ENCODE measurements at places on chromosomes 1 and 21.

DNA sequence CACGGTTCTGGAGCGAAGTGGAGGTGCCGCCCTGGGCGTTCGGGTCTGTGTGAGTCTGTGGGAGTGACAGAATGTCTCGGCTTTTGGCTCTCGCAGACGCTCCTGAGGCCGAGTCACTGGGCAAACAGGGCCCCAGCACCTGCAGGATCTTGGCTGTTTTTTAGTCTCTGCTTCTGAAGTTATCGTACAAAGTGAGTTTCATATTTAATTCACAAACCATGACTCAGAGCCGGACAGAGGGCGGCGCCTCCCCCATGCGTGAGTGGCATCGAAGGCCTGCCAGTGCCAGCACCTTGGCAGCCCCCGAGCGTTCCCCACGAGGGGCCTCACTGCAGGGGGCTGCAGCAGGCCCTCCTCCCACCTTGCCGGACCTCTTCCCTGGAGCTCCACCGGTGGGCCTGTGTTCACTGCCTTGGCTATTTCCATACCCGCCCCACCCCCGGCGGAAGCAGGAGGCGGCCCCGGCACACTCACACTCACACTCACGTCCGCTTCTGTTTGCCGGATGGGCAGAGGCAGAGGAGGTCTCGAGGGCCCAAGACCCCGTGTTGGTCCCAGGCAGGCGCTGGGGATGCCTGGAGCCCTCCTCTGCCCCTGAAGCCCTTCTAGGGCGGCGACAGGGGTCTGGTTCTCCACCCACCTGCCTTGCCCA lies 56.3 kb downstream of the MORN1 start:
- DNase-seq = peak; percentile 66

DNA sequence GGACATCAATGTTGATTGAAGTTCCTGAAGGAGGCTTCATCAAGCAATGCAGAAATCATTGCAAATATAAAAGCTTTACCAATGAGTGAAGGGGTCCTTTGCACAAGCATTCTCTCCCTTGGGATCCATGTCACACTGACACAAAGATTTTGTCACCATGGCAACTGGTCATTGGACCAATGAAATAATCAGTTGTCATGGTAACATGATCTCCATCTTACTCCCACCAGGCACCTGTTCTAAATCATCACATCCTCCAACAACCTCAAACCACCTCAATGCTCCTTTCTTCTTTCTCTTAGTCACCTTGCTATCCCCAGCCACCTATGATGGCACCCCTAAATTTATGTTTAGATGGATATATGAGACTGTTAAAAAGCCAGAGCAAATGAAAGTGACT lies 13.5 kb upstream of the FOXJ3 start:
- DNase-seq = peak; percentile 70

GRCh38 chr1:2786329-2787162 lies 14.9 kb downstream of the TTC34 start:
- DNase-seq = peak; percentile 22

GRCh38 chr1:3658231-3658615 lies 5.9 kb downstream of the TP73 start:
- no peak for DNase-seq

DNA sequence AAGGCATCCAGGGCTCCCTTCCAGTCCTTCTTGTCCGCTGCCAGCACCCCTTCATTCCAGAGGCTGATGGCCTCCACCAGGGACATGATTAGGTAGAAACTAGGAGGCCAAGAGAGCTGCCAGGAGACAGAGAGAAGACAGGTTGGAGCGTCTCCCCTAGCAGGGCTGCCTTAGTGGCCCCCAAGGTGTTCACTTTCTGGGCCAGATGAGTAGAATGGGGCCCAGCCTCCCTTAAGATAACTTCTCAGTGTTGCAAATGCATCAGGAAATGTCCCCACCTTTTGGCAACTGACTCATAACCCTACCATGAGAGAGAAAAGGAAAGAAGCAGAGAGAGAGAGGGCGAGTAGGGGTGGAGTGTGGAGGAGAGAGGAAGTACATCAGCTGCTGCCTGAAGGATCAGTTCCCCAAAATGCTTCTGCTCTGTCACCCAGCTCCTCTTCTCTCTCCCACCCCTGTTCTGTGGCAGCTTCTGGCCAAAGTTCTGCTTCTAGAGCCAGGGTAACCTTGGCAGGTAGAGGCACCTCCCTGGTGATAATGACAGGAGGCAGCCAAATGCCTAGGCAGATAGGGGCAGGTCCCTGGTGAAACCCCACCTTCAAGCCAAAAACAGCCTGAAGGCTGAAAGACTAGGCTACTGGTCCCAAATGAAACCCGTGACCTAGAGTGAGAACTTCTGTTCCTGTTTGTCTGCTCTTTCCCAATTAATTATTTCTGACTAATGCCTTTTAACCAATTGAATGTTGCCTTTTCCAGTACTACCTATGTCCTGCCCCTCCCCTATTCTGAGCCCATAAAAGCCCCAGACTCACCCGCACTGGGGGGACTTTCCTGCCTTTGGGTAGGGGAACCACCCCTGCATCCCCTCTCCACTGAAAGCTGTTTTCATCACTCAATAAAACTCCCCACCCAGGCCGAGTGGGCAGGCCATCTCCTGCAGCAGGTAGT lies at the start of gene NCF2:
NCF2 (minus strand) TSS at position 216 of the 948 bp plus-strand sequence; CDS start at position 86, 130 bp downstream.
- no peak for DNase-seq

DNA sequence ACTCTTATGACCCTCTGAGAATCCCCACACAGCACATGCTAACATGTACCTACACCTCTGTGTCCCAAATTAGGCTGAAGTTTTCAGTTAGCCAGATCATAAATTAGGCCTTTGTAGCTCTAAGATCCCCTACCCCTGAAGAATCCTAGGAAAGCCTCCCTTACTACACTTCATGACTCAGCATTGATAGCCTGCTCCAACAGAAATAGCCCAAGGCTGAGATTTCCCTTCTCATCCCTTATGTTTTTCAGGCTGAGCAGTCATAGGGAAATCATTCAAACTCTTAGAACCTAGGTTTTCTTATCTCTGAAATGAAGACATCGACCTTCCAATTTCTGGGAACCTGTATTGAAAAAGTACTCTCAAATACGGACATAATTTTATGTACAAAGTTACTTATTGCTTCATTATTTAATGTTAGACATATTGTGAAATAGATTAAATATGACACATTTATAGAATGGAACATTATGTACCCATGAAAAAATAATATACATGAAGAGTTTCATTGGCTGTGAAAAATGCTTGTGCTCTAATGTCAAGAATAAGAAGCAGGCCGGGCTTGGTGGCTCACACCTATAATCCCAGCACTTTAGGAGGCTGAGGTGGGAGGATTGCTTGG lies 122.4 kb upstream of the UBE2U start:
- no peak for DNase-seq

Measured in DMS53 (cell line).